ENCODE measurements at places on chromosomes 7 and 10.

GRCh38 chr7:45923290-45923689 is 2.2 kb upstream of the IGFBP3 start:
- H3K27me3 ChIP-seq, result peaks cover 41% of the 10 kb centered on the region
- H3K4me3 ChIP-seq, result no peak overlapping the region
- no peaks in the 10 kb centered on the region for H3K36me3 ChIP-seq
- H3K27ac ChIP-seq, result no peak overlapping the region

- H3K27me3 ChIP-seq, result no peaks in the 10 kb centered on the region
- H3K27ac ChIP-seq, result no peak overlapping the region
- no peaks in the 10 kb centered on the region for H3K36me3 ChIP-seq
- no peaks in the 10 kb centered on the region for H3K4me1 ChIP-seq
- no peak overlapping the region for H3K4me3 ChIP-seq
Observed at GRCh38 chr7:130793855-130794618, 60.0 kb upstream of the KLF14 start.

DNA sequence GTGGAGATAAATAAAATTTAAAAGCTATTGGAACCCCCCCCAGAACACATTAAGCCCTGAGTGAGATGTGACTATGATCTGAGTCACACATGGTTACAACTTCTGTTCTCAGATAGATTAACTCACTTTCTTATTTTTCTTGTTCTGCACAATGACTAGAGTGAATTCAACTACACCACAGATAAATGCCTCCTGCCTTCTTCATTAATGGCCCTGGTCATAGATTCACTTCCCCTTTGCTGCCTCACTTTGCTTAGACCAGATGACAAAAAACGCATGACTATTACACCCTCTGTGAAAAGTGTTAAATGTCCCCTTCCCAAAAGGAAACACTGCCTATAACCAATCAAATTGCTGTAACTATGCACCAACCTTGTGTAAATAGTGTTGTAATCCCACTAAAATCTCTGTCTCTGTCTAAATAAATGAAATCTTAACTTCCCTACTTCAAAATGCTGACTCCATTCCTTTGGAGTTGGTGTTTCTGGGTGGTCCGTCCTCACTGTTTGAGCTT is 49.4 kb downstream of the AKR1D1 start:
- no peak overlapping the region for H3K27ac ChIP-seq
- no peak overlapping the region for H3K4me3 ChIP-seq
- DNase-seq, result no peak

GRCh38 chr10:28551086-28551485 is 18.2 kb downstream of the WAC start:
- no peak overlapping the region for H3K27ac ChIP-seq
- no peak for DNase-seq
- H3K36me3 ChIP-seq, result peaks cover 12% of the 10 kb centered on the region

DNA sequence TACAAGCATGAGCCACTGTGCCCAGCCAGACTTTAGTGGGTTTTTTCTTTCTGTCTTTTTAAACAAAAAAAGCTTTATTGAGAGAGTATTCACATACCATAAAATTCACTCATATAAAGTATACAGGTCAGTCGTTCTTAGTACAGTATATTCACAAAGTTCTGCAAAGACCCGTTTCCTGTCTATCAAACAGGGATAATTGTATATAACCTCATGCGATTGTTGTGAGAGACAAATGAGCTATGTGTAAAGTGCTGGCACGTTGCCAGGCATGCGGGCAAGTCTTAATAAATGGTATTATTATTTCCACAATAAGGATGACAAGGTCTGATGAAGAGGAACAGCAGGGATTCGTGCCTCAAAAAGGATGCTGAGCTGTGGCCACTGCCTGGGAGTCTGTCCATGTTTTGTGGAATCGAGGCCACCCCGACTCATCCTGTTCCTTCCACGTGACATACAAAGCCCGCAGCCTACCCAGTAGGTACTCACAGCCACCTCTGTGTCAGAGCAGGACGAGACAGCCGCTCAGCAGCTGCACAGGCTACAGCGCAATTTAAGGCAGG is 51.6 kb downstream of the SMKR1 start:
- no peaks in the 10 kb centered on the region for H3K27me3 ChIP-seq
- no peaks in the 10 kb centered on the region for H3K36me3 ChIP-seq
- H3K27ac ChIP-seq, result no peak overlapping the region
- H3K4me3 ChIP-seq, result no peak overlapping the region

- H3K36me3 ChIP-seq, result no peaks in the 10 kb centered on the region
- no peak overlapping the region for H3K27ac ChIP-seq
Observed at GRCh38 chr7:43300121-43300520, 187.7 kb downstream of the HECW1 start.

- peaks cover 66% of the 10 kb centered on the region for H3K36me3 ChIP-seq
- no peak overlapping the region for H3K4me3 ChIP-seq
- H3K4me1 ChIP-seq, result no peaks in the 10 kb centered on the region
- no peak overlapping the region for H3K27ac ChIP-seq
Observed at GRCh38 chr10:5744849-5745248, 60.2 kb downstream of the TASOR2 start.

GRCh38 chr10:4450981-4451908 is 374.8 kb upstream of the AKR1E2 start:
- 0 out of 2 replicates have a peak, but pooled peaks cover 7% of the 10 kb centered on the region for H3K4me1 ChIP-seq
- H3K27me3 ChIP-seq, result no peaks in the 10 kb centered on the region
- H3K36me3 ChIP-seq, result no peaks in the 10 kb centered on the region
- H3K4me3 ChIP-seq, result no peak overlapping the region
- no peak overlapping the region for H3K27ac ChIP-seq

GRCh38 chr7:150375662-150376521 is 3.2 kb upstream of the ZNF775 start:
- no peak overlapping the region for H3K27ac ChIP-seq
- H3K4me1 ChIP-seq, result peaks cover 10% of the 10 kb centered on the region
- DNase-seq, result no peak

DNA sequence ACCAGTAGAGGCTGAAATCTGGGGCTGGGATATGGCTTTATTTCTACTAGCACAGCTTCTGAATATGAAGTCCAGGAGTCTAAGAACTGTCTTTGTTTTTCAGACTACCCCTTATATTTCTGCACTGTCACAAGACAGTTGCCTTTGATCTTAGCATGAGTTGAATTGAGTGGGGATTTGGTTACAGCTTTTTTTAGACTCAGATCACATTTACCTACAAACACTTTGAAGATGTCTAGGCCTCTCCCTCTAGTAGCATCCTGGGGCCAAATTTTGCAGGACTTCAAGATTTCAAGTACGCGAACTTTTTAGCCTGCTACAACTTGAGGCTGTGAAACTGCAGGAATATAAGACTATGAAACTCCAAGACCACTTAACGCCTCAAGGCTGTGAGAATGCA is 240.2 kb downstream of the NEBL start:
- H3K4me1 ChIP-seq, result no peaks in the 10 kb centered on the region
- DNase-seq, result no peak
- no peaks in the 10 kb centered on the region for H3K36me3 ChIP-seq
- no peaks in the 10 kb centered on the region for H3K27me3 ChIP-seq
- no peak overlapping the region for H3K27ac ChIP-seq
- no peak overlapping the region for H3K4me3 ChIP-seq

DNA sequence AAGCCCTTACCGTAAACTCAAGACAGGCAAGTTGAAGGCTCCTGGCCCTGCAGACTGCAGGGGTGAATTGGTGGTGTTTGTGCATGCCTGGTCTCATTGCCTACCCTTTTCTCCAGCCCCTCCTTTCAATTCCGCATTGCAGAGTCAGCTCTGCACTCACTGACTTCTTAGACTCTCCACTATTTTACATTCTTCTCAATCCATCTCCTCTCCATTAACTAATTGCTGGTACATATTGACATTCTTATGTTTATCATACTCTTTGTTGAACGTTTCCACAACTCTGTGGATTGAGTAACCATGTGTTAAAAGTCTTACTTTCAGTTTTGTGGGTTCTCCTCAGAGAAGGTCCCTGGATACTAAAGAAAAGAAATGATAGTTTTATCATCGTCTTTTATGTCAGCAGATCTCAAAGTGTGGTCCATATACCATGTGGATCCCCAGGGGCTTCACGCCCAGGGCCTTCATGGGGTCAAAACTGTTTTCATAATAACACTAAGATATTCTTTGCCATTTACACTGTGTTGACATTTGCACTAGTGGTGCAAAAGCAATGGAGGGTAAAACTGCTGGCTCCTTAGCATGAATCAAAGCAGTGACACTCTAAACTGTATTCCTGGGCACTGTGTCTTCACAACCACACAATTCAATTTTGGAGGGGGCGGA is 135.4 kb upstream of the FZD1 start:
- DNase-seq, result no peak
- H3K27me3 ChIP-seq, result no peaks in the 10 kb centered on the region
- no peak overlapping the region for H3K4me3 ChIP-seq

DNA sequence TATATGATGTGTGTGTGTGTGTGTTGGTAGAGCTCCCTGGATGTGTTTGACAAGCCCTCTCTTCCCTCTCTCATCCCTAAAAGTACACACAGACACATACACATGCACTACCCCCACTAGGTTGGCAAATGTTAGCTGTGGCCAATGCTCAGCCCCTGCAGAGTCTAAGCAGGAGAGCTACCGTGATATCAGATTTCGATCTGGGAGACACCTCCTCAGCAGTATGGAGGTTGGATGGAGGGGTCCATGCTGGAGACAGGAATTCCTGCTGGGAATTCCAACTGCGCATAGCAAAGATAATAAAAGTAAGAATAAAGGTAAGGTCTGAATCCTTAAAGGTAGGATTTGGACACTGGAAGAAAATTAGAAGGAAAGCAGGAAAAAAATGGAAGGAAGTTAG is 85.7 kb downstream of the C10orf90 start:
- DNase-seq, result no peak
- H3K36me3 ChIP-seq, result no peaks in the 10 kb centered on the region
- no peak overlapping the region for H3K27ac ChIP-seq
- H3K27me3 ChIP-seq, result no peaks in the 10 kb centered on the region
- no peaks in the 10 kb centered on the region for H3K4me1 ChIP-seq

GRCh38 chr7:74266191-74266963 is 12.2 kb upstream of the RFC2 start:
- H3K27ac ChIP-seq, result no peak overlapping the region
- no peaks in the 10 kb centered on the region for H3K27me3 ChIP-seq
- no peaks in the 10 kb centered on the region for H3K4me1 ChIP-seq
- no peaks in the 10 kb centered on the region for H3K36me3 ChIP-seq

DNA sequence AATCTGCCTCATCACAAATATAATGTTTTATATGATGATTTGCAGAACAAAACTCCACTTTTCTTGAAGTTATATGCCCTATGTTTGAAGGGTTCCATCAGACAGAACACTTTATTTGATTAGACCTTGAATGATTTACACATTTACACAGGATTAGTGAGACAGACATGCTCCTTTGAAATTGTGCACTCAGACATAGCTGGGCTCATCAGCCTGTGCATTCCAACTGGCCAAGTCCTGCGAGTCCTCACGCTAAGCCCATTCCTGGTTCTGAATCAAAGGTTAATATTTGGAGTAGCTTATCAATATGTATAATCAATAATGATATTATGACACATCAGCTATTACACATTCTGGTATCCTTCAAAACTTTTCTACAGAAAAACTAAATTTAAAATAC is 173.6 kb downstream of the MBL2 start:
- no peak overlapping the region for H3K27ac ChIP-seq
- no peak for DNase-seq

- no peak overlapping the region for H3K4me3 ChIP-seq
- no peaks in the 10 kb centered on the region for H3K27me3 ChIP-seq
- DNase-seq, result no peak
- no peaks in the 10 kb centered on the region for H3K36me3 ChIP-seq
Observed at GRCh38 chr10:86944907-86945306, 12.5 kb downstream of the MMRN2 start.

GRCh38 chr7:65927489-65928448 is 54.2 kb downstream of the GUSB start:
- no peaks in the 10 kb centered on the region for H3K4me1 ChIP-seq
- no peak overlapping the region for H3K4me3 ChIP-seq
- no peak for DNase-seq
- no peaks in the 10 kb centered on the region for H3K27me3 ChIP-seq
- no peak overlapping the region for H3K27ac ChIP-seq

- H3K27ac ChIP-seq, result no peak overlapping the region
- peaks cover 4% of the 10 kb centered on the region for H3K4me1 ChIP-seq
- no peak for DNase-seq
- H3K27me3 ChIP-seq, result no peaks in the 10 kb centered on the region
Observed at GRCh38 chr7:123598657-123599056, 3.0 kb upstream of the ASB15 start.

DNA sequence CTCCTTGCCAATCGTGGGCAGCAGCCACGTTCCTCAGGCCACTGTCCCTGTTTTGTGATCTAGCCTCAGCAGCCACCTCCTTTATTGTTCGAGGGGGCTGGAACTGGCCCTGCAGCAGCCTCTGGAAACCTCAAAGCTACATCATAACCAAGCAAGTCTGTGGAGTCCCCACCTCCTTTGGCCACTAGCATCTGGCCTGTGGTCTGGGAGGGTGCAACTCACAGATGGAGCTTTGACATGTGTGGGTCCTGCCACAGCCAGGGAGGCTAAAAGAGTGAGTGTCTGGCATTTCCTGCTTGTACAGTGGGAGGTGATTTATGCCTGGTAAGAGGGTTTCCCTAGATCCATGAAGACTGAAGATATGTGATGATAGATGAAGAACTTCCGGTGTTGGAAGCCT is 32.3 kb upstream of the NUB1 start:
- no peak overlapping the region for H3K27ac ChIP-seq
- no peaks in the 10 kb centered on the region for H3K4me1 ChIP-seq
- no peaks in the 10 kb centered on the region for H3K36me3 ChIP-seq
- DNase-seq, result no peak
- H3K4me3 ChIP-seq, result no peak overlapping the region

- H3K36me3 ChIP-seq, result no peaks in the 10 kb centered on the region
- no peak overlapping the region for H3K27ac ChIP-seq
- peaks cover 5% of the 10 kb centered on the region for H3K27me3 ChIP-seq
- peak overlapping the region; percentile 63 for H3K4me3 ChIP-seq
- H3K4me1 ChIP-seq, result no peaks in the 10 kb centered on the region
- DNase-seq, result no peak
Observed at GRCh38 chr10:75294866-75295701, 59.3 kb upstream of the COMTD1 start.

DNA sequence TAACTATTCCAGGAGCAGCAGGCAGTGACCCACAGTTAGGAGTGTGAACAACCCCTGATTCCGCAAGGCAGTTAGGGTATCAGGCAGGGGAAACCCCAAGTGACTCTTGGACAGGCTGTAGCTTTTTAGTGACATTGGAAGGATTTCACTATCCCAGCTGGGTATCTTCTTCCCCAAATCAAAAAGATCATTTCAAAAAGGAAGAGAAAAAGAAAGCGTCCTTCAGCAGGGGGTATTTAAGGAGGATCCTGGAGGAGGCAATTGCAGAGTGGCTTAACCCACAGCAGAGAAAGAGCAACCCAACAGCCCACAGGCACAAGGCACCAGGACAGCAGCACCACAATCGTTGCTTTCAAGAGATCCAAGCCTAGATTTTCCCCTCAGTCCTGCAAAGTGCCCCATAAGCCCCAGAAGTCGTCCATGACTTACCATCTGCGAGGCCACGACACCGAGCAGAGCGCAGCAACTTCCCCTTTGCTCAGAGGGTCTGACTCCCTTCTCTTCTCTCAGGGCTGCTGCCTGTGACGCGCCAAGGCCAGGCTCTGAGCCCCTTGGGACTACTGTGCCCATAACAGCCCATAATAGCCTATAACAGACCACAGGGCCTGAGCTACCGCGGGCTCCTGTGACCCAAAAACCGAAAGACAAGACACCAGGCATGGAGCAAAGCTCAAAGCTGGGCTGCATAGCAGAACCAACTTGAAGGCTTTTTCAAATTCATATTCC is 19.8 kb downstream of the PIK3AP1 start:
- H3K27me3 ChIP-seq, result no peaks in the 10 kb centered on the region
- DNase-seq, result no peak
- no peaks in the 10 kb centered on the region for H3K36me3 ChIP-seq
- H3K27ac ChIP-seq, result no peak overlapping the region

GRCh38 chr7:29243910-29244655 is 49.5 kb downstream of the CHN2 start:
- no peak overlapping the region for H3K4me3 ChIP-seq
- H3K27me3 ChIP-seq, result no peaks in the 10 kb centered on the region
- H3K27ac ChIP-seq, result no peak overlapping the region
- no peaks in the 10 kb centered on the region for H3K36me3 ChIP-seq
